Right lung (tissue), 10 donors: ENCODE measurements at places on chromosomes 2 and 18. TPM values are rescaled to one million over a fixed set of nuclear protein-coding genes. Genes with fewer than 3 reads are reported as not detected.

IL1F10 gene
- polyA plus RNA-seq = not detected

TNFAIP6 gene
- 2.7 TPM for polyA plus RNA-seq

ELOA2 gene
- polyA plus RNA-seq = not detected

ACP1 gene
- 140 TPM for polyA plus RNA-seq
